ENCODE measurements at places on chromosomes 5 and 9. TPM values are rescaled to one million over a fixed set of nuclear protein-coding genes. Genes with fewer than 3 reads are reported as not detected.

Gene NTNG2
- 1.8 TPM for total RNA-seq

Gene ACOT12
- 0.45 TPM for total RNA-seq

Gene SMARCA2
- total RNA-seq = 265 TPM

Gene WDR31
- total RNA-seq = 2.1 TPM

Gene SEMA4D
- 24.7 TPM for total RNA-seq

Gene NUTM2G
- total RNA-seq = not detected

Gene KIF12
- not detected for total RNA-seq

Gene DIPK1B
- total RNA-seq = 7.3 TPM

Gene IFNB1
- not detected for total RNA-seq

Gene ALG2
- total RNA-seq = 22.2 TPM

Gene FOXD4L3
- total RNA-seq = not detected

Gene BARHL1
- not detected for total RNA-seq

Gene DNAI1
- total RNA-seq = not detected

Gene GRIN1
- total RNA-seq = not detected

Gene ABCA2
- total RNA-seq = 60.0 TPM

Gene MLANA
- total RNA-seq = not detected

Gene CER1
- not detected for total RNA-seq

Gene ERGIC1
- total RNA-seq = 135 TPM

Gene ESM1
- 0.49 TPM for total RNA-seq
